ENCODE measurements at places on chromosomes 3 and 15. TPM values are rescaled to one million over a fixed set of nuclear protein-coding genes. Genes with fewer than 3 reads are reported as not detected.

DNA sequence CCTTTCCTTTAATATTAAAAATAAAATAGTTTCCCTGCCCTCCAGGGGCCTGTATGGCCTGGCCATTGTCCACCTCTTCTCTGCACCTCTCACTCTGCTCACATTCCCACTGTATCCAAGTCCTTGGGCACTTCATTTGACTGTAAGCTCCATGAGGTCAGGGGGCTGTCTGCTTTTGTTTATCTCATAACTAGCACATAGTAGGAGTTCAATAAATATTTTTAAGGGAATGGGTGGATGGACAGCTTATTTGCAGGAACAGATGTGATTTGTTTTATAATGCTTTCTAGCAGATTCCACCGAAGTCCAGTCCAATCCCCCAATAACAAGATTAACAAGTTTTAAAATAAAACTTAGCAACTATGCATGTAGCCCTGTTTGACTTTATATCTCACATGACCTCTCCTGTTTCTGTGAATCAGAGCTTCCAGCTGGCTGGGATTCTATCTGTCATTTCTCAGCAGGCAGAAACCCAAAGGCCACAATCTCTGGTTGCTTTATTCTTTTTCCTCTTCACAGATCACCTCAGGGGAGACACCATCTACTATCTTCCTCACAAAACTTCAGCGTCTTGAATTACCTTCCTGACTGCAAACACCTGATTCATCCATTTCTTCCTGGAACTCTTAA, 123.0 kb upstream of the NR2F2 start:
- DNase-seq, result no peak
- H3K4me3 ChIP-seq, result no peak overlapping the region

GRCh38 chr15:59074607-59075006, 30.3 kb upstream of the CCNB2 start:
- H3K36me3 ChIP-seq, result peaks cover 8% of the 10 kb centered on the region
- H3K4me1 ChIP-seq, result no peaks in the 10 kb centered on the region

DNA sequence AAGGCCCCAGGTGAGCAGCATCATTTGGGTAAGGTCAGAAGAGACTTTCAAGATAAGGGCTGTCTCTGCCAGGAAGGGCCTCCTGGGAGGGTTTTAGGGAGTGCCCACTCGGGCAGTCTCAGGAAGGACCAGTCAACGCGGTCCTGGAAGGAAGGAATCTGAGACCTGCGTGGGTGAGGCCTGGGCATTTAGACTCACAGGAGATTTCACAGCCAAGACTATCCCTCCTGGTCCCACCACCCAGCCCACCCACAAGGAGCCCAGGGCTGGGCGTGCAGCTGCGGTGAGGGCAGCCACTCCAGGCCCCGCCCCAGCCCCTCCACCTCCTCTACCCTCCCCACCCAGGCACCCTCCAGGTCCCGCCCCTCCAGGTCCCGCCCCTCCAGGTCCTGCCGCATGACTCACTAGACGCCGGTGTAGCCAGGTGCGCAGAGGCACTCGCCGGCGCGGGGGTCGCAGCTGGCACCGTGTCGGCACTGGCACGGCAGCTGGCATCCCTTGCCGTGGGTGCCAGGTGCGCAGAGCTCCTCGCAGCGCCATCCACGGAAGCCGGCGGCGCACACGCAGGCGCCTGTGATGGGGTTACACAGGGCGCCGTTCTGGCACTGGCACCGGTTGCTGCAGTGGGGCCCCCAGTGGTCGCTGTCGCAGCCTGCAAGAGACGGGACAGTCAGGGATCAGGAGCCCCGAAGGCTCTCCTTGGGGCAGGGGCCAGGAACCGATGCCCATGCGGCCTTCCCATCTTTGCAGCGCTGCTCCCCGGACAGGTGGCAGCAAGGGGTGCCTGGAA, 112.7 kb downstream of the RAB11A start:
- no peaks in the 10 kb centered on the region for H3K36me3 ChIP-seq
- no peak overlapping the region for H3K27ac ChIP-seq
- DNase-seq, result peak; percentile 47
- H3K4me3 ChIP-seq, result no peak overlapping the region
- peaks cover 8% of the 10 kb centered on the region for H3K4me1 ChIP-seq

DNA sequence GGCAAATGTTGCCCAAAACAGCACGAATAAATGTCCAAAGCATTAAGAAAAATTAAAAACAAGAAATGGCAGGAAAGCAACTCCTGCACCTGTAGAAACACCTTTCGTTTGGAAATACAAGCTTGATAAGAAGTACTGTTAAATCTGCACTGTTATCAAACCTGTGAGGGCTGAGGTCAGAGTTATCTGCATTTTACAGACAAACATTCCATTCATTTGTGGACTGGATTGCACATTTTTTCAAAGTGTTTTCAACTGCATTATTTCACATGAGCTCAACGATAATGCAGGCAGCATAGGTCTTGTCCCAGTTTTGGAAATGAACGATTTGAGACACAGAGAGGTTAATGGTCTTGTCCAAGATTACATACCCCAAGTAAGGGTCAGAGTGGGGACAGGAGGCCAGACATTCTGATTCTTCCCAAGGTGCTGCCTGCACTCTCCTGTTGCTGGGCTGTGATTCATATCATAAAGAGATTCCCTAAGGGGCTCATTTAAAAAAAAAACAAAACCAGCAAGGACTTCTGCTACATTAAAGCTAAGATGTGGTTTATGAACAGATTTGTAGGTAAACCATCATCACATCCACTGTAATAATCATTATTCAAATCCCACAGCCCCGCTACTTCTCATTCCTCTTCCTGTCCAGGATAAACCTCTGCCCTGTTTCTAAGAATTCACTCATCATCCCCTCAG, 13.0 kb downstream of the GUCA1C start:
- H3K27me3 ChIP-seq, result no peaks in the 10 kb centered on the region
- no peaks in the 10 kb centered on the region for H3K36me3 ChIP-seq
- no peak overlapping the region for H3K27ac ChIP-seq
- DNase-seq, result no peak

DNA sequence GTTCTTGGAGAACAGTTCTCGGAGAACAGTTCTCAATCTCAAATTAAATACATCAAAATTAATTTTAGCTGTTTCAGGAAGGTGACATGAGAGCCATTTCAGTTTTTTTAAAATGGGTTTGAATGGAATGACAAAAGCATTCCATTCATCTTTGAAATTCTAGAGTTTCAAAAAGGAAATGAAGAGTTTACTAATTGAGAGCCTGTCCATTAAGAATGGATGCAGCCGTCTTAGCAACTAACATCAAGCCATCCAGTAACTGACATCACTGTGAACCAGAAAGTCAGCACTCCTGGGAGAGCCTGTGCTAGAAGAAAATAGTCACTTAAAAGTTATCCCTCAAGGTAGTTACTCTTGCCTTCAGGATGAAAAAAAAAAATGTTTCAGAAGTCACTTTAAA, 47.0 kb upstream of the FSTL1 start:
- DNase-seq, result no peak
- no peak overlapping the region for H3K27ac ChIP-seq
- H3K4me1 ChIP-seq, result no peaks in the 10 kb centered on the region
- no peaks in the 10 kb centered on the region for H3K27me3 ChIP-seq
- no peak overlapping the region for H3K4me3 ChIP-seq

DNA sequence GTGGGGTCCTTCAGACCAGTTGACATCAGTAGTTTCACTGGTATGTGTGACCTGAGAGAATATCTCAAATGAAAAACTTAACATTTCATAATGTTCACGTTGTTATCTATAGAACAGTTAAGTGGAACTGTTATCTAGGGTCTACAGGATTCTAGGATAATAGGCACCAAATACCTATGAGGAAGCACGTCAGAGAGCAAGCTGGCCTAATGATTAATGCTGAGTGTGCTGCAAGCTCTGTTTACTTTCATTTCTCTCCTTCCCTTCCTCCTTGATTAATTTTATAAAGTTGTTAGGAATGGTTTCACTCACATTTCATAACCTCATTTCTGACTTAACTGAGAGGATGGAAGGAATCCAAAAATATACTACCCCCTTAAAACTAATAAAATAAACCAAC, 362.5 kb upstream of the ZNF717 start:
- H3K4me1 ChIP-seq, result no peaks in the 10 kb centered on the region
- H3K27me3 ChIP-seq, result no peaks in the 10 kb centered on the region
- H3K27ac ChIP-seq, result no peak overlapping the region
- H3K36me3 ChIP-seq, result no peaks in the 10 kb centered on the region
- DNase-seq, result no peak
- H3K4me3 ChIP-seq, result no peak overlapping the region

GRCh38 chr3:105862217-105862616, 6.6 kb downstream of the CBLB start:
- DNase-seq, result no peak
- no peaks in the 10 kb centered on the region for H3K27me3 ChIP-seq
- H3K4me3 ChIP-seq, result no peak overlapping the region
- peaks cover 40% of the 10 kb centered on the region for H3K4me1 ChIP-seq

- H3K27ac ChIP-seq, result no peak overlapping the region
- H3K4me1 ChIP-seq, result no peaks in the 10 kb centered on the region
- H3K36me3 ChIP-seq, result no peaks in the 10 kb centered on the region
- H3K4me3 ChIP-seq, result no peak overlapping the region
- no peak for DNase-seq
These were observed 61.6 kb upstream of the CD200R1L start for GRCh38 chr3:112908252-112908651.

DNA sequence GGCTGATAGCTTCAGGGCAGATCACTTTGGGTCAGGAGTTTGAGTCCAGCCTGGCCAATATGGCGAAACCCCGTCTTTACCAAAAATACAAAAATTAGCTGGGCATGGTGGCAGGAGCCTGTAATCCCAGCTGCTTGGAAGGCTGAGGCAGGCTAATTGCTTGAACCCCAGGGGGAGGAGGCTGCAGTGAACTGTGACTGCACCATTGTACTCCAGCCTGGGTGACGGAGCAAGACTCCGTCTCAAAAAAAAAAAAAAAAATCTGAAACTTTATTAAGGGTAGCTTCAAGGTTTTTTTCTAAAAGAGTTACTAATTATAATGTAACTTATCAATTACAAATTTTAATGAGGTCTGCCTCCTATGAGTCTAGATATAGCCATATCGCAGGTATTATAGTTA, 5.1 kb downstream of the NECTIN3 start:
- peaks cover 32% of the 10 kb centered on the region for H3K4me1 ChIP-seq
- H3K4me3 ChIP-seq, result no peak overlapping the region
- no peak overlapping the region for H3K27ac ChIP-seq
- DNase-seq, result peak; percentile 53

GRCh38 chr3:24678421-24678865, 183.8 kb upstream of the THRB start:
- H3K4me1 ChIP-seq, result no peaks in the 10 kb centered on the region
- no peak for DNase-seq
- no peak overlapping the region for H3K27ac ChIP-seq
- no peaks in the 10 kb centered on the region for H3K36me3 ChIP-seq
- H3K27me3 ChIP-seq, result no peaks in the 10 kb centered on the region

PDZRN3 gene
- 4.4 TPM for total RNA-seq

RARRES1 gene
- total RNA-seq, result 37.5 TPM

RBPMS2 gene
- 2.6 TPM for total RNA-seq

WWTR1 gene
- total RNA-seq, result 85.3 TPM

NOX5 gene
- total RNA-seq, result 0.88 TPM

All from thyroid gland (tissue), 4 donors.